Stimulated activated CD8-positive, alpha-beta memory T cell treated with anti-CD3 and anti-CD28 coated beads, Interleukin-15, amount 100 ng/mL, for 24 hours (primary cell): ENCODE measurements at places on chromosomes 2 and 18.

DNA sequence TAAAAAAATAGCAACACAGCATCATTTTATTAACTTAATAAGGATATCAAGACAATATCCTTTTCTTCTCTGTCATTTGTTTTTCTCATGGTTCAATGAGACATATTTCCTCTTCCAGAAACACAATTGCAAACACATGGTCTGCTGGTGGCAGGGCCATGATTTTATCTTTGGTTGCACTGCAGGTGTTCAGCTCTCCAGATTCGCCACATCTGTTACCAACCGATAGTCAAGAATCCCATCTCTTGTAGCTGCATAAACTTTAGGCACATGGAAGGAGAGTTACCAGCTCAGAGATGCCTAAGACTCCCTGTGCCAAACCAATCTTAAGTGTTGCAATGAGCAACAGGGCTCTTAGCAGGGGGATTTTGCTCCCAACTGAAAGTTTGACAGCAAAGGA, 1303.2 kb upstream of the CELF4 start:
- no peak for DNase-seq

DNA sequence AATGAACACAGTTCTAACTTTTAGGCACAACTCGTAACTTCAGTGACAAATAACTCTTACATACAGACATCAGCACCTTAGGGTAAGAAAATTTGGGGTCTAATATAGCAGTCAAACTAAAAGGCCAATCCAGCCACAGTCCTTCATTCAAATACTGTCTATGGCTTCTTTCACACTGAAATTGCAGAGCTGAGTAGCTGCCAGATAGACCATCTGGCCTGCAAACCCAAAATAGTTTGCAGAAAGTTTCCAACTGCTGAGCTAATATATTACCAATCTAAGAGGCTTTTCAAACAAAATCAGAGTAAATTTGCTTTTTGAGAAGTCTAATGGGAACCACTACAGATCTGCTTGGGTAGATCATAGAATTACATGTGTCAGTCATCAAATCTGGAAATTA, 183.4 kb downstream of the GALR1 start:
- no peak for DNase-seq

GRCh38 chr2:231935207-231935524, 9.0 kb upstream of the NPPC start:
- no peak for DNase-seq

DNA sequence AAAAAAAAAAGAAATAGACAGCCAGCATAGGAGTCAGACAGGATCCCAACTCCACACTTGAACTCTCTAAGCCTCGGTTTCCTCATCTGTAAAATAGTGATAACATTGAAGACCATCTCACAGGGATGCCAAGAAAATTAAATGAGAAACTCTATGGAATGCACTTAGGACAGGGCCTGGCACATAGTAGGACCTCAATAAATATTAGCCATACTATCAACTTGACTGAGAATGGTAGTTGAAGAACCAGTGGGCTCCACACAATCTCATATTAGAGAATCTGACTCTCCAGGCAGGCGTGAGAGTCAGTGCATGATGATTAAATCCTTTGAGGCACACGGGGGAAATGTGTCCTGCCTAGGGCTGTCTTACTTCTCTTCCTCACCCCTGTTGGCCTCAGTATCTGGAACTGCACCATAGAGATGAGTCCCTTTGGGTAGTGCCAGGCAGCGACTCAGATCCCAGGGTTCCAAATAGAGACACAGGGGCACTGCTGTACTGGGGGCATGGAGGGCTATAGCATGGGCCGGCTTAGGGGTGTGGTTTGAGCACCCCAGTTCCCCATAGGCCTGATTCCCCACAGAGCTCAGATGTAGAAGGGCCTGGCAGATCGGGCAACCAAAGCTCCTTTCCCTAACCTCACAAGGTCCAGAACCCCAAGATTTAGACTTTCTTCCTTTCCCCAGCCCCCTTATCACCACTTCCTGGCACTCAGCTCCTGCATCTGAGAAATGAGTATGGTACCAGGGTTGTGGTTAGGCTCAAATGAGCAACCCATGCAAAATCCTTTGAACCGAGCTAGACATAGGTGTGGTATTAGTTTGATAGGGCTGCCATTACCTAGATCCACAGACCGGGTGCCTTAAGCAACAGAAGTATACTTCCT, 51.3 kb upstream of the CAB39 start:
- DNase-seq, result no peak

GRCh38 chr2:211812587-211812986, 726.0 kb downstream of the ERBB4 start:
- DNase-seq, result no peak

DNA sequence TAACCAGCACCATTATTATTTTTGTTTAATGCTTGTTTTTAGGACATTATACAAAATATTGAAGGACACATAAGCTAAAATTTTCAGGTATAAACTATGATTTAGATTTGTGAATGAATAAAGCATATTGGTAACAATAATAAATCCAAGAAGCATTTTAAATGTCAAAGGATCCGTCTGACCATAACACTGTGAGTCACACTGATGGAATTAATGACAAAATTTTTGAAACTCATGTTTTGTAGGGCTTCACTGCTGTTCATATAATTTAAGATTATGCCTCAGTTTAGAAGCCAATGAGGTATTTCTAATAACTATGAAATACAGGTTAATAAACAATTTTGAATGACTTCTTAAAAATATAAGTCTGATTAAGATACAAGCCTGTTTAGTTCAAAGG, 124.6 kb downstream of the TMEFF2 start:
- no peak for DNase-seq

DNA sequence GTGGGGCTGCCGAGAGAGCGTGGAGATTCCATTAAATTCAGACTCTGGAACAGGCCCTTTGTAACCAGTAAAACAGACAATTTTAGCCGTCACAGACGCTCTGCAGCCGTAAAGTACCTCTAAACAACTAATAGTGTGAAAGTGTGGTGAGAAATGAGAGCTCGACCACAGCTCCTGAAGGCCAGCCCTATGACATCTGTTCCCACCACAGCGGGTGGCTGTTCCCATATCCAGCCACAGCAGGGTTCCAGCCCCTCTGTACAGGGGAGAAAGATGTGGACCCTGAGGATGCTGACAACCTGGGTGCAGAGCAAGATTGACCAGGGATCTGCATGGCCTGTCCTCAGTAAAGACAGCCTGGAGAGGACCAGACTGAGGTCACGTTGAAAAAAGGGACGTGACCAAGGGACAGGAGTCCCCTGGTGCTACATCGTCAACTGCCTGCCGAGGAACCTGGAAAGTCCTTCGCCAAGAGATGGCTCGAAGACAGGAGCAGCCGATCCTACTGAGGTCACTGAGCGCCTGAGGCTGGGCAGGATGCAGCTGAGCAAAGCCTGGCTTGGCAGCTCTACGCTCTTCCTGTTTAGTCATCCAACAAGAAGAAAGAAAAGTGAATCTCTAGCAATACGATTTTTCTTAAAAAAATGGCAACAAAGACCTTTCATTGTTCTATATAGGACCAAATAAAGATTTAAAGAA, 831.7 kb downstream of the RNF144A start:
- DNase-seq, result no peak

- no peak for DNase-seq
Measured at GRCh38 chr2:43648994-43649701, 12.1 kb downstream of the PLEKHH2 start.

GRCh38 chr2:123916531-123916930, 108.6 kb upstream of the CNTNAP5 start:
- no peak for DNase-seq
